ACHN (cell line): ENCODE measurements at places on chromosomes 4 and X.

GRCh38 chr4:16140879-16141249 lies 57.0 kb upstream of the PROM1 start:
- DNase-seq: peak; percentile 98

GRCh38 chr4:100696531-100696930 lies 178.7 kb upstream of the EMCN start:
- DNase-seq: no peak

- DNase-seq: no peak
Observed at GRCh38 chr4:155179216-155179615, 29.2 kb upstream of the NPY2R start.

- DNase-seq: no peak
Observed at GRCh38 chr4:90189178-90189577, 62.0 kb downstream of the CCSER1 start.

GRCh38 chr4:4332529-4332928 lies 42.5 kb downstream of the ZBTB49 start:
- DNase-seq: no peak

GRCh38 chr4:169885893-169886292 lies 128.1 kb upstream of the HPF1 start:
- no peak for DNase-seq

- DNase-seq: no peak
Observed at GRCh38 chrX:70169281-70169680, 8.0 kb upstream of the DGAT2L6 start.

GRCh38 chrX:418927-419729 lies 32.4 kb upstream of the PPP2R3B start:
- DNase-seq: no peak

DNA sequence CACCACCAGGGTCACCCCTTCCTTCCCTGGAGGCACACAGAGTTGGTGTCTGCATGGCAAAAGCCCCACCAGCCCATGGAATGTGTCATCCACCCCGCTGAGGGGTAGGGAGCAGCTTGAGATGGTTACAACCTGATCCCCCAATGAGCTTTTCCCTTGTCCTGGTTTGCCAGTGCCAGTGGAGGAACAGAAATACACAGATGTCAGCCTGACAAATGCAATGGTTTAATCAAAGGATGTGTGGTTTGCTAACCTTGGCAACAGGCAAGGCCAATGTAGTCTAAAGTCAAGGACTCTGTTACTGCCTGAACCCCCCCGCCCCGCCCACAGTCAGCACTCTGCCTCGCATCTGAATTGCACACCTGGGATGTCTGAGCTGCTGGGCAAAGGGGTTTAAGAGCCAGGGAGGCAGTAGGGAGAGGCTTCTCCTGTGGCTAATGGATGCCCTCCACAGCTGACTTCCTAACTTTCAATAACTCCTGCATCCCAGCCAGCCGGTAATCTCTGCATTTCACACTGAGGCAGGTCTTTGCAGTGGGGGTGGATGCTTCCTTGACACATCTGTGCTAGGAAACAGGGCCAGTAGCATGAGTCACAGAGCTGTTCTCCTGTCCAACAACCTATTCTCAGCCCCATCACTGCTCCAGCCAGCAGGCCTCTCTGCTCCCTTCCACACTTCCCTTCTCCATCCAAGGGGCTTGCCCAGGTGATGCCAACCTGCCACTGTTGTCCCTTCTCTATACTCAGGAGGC lies 137.5 kb downstream of the AMMECR1 start:
- peak; percentile 40 for DNase-seq

GRCh38 chrX:41332408-41333002 lies 1.5 kb upstream of the DDX3X start:
- DNase-seq: no peak

DNA sequence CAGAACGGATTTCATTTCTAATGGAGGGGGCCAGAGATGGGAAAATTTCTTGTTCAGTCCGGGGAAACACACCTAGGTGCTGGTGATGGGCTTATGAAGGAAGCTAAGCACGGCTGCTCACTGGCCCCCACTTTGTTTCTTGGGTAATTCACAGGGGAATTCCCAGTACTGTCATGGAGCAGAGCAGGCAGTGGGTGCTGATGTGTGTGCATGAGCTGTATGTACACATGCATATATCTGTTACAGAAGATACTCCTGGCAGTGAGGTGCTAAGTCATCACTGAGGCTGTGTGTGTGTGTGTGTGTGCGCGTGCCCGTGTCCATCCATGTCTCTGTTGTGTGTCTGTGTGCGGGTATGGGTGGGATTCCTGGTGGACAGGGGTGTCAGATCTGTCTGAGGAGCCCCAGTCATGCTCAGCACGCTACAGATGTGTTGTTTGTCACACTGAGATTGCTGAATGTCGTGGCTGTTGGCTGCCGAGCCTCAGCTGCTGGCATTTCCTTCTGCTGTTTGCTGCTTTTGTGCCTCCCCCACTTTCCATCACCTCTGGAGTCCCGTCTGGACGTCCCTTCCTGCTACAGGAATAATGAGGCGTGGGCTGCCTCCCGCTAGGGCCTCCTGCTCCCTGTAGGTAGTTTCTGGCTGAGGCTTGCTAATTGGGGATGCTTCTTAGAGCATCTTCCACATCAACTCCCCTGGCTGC lies 53.3 kb downstream of the JADE1 start:
- no peak for DNase-seq

- DNase-seq: no peak
Observed at GRCh38 chr4:156021298-156021697, 67.6 kb upstream of the CTSO start.

- no peak for DNase-seq
Observed at GRCh38 chr4:2092669-2093053, 33.5 kb downstream of the NAT8L start.

- DNase-seq: peak; percentile 38
Observed at GRCh38 chrX:144006811-144007210, 122.9 kb downstream of the UBE2NL start.

GRCh38 chrX:47746446-47746845 lies 87.5 kb upstream of the UXT start:
- no peak for DNase-seq

- peak; percentile 53 for DNase-seq
Observed at GRCh38 chr4:158667651-158668198, 4.0 kb downstream of the C4orf46 start.

GRCh38 chr4:156906325-156906724 lies 65.3 kb downstream of the PDGFC start:
- DNase-seq: no peak

DNA sequence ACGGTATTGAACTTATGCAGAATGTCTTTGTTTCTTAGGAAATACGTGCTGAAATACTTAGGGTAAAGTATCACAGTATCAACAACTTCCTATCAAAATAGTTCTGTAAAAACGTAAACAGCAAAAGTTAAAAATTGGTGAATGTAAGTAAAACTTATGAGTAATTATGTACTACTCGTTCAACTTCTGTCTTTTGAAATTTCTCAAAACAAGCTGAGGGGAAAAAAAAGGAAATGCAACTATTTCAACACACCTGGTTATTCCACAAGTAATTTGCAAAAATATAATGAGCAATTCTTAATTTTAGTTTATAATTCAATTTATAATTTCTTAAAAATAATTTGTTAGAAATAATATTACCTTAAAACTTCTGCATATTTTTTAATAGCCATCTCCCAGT lies 8.3 kb downstream of the PPID start:
- DNase-seq: no peak

DNA sequence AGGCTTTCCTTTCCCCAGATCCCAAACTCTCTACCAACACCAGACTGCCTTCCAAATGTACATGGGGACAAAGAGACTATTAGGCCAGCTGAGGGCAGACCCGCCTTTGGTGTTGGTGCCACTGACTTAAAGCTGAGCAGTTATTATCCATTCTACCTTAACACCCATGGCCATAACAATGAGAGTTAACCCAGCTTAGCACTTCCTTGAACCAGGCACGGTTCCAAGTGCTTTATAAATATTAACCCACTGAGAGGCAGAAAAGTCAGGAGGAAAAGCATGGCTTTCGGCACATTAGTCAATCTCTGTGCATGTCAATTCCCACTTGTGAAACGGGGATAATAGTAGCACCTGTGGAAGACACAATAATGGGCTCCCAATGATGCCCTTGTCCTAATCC lies 243.1 kb upstream of the ANXA3 start:
- DNase-seq: peak; percentile 30

DNA sequence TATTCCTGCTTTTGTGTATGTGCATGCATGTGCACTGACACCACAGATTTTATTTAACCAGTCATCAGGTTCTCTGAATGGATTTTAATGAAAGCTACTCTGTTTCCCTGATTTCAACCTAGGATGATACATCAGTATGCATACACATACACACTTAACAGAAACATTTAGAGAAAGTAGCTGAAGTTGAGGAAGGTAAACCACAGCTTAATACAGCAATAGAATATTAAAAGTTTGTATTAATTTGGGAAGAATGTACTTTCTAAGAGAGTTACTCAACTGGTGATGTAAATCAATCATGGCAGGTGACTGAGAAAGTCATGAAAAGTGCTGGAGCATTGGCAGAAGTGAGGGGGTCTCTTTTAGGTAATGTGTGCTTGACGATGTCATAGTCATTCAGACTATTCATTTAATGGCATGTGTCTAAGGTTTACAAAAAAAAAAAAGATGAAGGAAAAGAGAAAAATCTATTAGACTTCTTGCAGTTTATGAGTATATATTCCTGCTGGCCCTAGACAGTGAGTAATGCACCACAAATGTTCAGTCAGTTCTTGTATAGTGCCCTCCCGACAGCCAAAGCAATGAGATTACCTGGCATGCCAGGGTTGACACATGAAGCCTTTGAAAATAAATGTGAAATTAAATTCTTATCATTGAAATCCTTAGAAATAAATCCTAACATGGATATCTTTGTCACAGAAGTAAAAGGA lies 187.6 kb downstream of the RAPGEF2 start:
- DNase-seq: no peak

GRCh38 chrX:42941671-42942070 lies 163.7 kb upstream of the PPP1R2C start:
- no peak for DNase-seq
